Stimulated activated naive CD8-positive, alpha-beta T cell treated with anti-CD3 and anti-CD28 coated beads, Interleukin-15, amount 100 ng/mL, for 72 hours (primary cell): ENCODE measurements at places on chromosomes 4 and X.

GRCh38 chr4:153731239-153731638 lies 28.6 kb downstream of the RNF175 start:
- no peak for DNase-seq

GRCh38 chrX:78946178-78946931 lies 1.2 kb downstream of the P2RY10 start:
- DNase-seq, result no peak

- no peak for DNase-seq
Observed at GRCh38 chr4:184548316-184548647, 73.9 kb upstream of the IRF2 start.

GRCh38 chr4:123259676-123260646 lies 136.6 kb upstream of the SPRY1 start:
- DNase-seq, result no peak
